Left ventricle myocardium inferior (tissue), 1 donor: ENCODE measurements at places on chromosomes 16 and 17. TPM values are rescaled to one million over a fixed set of nuclear protein-coding genes. Genes with fewer than 3 reads are reported as not detected.

DNA sequence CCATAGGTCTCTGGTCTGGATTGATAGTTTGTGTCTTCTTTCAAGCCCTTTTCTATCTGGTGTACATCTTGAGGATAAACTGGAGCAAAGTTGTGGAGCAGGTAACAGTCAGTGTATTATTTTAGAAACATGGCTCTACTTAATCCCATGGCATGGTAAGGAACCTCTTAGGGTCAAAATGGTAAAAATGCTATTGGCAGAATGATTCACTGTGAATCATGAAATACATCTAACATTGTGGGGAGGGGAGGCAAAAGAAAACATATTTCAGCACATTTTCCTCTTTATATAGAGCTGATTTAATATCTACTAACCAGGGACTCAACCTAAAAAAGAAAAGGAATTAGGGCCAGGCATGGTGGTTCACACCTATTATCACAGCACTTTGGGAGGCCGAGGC lies 17.9 kb upstream of the ALDH3A2 start:
- no peak for DNase-seq

- peak; percentile 69 for DNase-seq
Measured at GRCh38 chr17:7136266-7136877, 21.8 kb upstream of the ASGR2 start.

DNA sequence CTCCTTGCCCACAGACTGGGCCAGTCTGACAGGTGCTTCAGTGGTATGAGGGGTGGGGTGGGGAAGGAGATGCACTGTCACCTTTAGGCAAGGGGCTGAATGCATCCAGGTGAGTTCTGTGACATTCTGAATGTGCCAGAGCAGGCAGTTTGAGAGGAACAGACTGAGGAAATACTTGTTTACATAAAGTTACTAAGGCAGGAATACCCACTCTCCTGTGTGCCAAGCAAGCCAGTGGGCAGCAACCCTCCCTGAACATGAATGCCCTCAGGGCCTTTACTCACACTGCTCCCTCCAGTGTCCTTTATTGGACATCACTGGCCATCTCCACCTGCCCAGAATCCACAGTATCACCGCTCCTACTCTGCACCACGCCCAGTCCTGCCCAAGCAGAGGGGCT lies 33.1 kb upstream of the ULK2 start:
- no peak for DNase-seq

DNA sequence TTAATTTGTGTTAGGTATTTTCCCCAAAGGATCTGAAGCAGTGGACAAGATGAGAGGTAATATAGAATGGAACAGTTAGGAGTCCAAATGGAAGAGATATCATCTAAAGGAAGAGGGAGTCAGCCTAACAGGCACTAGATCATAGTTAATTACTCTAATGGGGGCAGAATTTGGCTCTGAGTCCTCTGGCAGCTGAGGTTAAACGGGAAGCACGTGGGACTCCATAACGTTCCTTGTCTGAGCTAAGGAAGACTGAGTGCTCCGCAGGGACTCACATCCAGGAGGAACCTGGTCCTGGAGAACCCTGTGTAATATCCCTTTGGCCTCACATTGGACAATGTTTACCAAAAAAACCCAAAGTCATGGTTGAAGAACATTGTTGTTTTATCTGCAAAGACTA lies 46.6 kb upstream of the TEX2 start:
- DNase-seq = no peak

GRCh38 chr16:67104061-67104460 lies 5.7 kb upstream of the PHAF1 start:
- no peak for DNase-seq

- DNase-seq = no peak
Measured at GRCh38 chr17:38800237-38800760, 943 bp upstream of the PIP4K2B start.

GRCh38 chr16:28844226-28844885 lies 1.8 kb downstream of the TUFM start:
- no peak for DNase-seq

DNA sequence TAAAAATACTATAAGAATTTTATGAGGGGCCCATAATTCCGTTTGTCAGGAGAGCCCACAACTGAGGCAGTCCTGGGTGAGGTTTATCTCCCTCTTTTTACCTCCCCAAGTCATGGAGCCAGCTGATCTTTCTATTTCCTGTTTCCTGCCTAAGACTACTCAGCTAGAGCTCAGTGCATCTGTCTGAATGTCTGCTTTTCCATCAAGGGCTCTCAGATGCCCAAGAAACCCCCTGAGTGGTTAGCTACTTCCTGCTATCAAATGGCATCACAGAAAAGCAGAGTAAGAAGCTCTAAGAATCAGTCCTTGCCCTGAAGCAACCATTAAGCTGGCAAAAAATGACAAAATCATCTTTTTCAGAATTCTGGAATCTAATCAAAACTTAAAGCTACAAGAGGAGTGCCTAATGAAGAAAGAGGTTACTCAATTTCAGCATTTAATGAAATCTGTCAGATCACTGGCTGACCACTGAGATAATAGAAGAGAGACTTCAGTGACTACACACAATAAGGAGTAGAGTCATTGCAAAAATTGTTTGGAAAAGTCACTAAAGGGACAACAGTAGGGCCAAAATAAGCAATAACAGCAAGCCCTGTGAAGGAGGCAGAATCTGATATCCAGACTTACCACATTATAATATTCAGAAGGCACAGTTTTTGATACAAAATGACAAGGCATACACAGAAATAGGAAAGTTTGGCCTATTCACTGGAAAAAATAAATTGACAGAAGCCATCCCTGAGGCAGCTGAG lies 150.1 kb downstream of the CYB561 start:
- DNase-seq = no peak

- no peak for DNase-seq
Measured at GRCh38 chr16:81237942-81238295, 570 bp upstream of the BCO1 start.

DNA sequence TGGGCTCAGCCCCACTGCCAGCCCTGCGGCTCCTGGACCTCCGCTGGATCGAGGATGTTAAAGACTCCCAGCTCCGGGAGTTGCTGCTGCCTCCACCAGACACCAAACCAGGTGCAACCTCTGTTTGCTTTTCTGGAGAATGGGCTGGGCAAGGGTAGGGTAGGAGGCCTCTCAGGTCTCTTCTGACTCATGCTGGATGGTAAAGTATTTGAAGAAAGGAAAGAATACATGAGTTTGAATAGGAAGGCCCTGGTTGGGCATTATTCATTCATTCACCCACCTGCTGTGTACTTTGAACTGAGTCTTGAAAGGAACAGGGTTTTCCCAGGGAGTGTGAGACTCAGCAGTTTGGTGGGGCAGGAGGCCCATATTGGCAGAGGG lies 6.5 kb upstream of the ORAI3 start:
- DNase-seq = no peak

DNA sequence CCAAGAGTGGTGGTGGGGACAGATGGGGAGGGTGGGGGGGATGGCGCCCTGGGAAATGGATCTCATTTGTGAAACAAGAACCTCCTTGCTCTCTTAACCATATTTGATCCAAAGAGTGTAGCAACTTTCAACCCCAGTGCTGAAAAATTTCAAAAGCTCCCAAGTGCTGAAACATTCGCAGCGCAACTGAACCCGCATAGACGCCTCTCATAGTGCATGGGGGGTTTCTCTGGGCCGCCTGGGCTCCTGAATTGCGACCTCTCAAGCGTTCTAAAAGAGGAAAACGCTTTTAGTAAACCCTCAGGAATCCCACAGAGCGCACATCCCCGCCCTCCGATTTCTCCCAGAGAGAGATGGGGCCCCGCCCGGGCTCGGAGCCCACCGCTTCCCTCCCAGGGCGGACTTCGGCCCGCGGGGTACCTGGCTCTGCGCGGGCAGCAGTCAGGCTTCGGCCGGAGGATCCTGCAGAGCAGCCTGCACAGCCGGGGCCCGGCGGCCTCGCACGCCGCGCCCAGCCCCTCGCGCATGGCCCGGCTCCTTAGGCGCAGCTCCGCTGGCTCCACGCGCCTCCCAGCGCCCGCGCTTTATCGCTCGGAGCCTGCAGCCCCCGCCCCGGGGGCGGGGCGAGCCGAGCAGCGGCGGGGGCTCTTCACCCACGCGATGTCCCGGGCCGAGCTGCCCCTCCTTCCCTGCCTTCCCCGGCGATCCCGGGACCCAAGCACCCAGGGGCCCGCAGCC lies 7.0 kb downstream of the NOS2 start:
- peak; percentile 19 for DNase-seq

- no peak for DNase-seq
Measured at GRCh38 chr17:6524520-6524919, 31.8 kb downstream of the PITPNM3 start.

- DNase-seq = no peak
Measured at GRCh38 chr16:2707368-2708289, 12.4 kb downstream of the PRSS27 start.

DNA sequence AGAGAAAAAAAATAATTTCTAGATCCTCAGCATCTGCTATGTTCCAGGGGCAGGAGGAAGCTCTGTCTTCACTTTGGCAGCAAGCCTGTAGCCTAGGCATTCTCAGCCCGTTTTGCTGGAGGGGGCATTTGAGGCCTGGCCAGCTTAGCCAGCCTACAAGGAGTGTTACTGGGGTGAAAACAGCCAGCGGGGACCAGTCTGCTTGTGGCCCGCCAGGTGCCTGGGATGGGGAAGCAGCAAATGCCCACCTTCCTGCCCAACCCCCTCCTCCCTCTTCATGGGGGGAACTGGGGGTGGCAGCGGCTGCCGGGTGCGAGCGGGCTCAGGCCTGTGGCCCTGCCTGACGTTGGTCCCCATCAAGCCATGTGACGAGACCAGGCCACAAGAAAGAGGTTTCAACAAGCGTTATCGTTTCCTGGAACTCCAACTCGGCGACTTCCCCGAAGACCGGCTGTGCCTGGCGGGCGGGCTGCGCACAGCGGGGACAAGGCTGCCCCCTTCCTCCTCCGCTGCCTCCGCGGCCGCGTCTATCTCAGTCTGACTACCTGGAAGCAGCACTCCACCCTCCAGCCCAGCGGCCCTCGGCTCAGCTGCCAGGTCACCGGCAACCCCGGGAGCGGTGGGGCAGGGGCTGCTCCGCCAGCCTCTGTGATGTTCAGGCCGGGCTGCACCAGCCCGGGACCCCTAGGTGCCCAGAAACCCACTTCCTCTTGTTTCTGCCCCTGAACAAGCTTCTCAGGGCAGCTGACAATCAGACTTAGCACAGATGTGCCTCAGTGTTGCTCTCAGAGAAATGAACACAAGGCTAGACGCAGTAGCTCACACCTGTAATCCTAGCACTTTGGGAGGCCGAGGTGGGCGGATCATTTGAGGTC lies 22.9 kb downstream of the SOCS1 start:
- DNase-seq = no peak

DNA sequence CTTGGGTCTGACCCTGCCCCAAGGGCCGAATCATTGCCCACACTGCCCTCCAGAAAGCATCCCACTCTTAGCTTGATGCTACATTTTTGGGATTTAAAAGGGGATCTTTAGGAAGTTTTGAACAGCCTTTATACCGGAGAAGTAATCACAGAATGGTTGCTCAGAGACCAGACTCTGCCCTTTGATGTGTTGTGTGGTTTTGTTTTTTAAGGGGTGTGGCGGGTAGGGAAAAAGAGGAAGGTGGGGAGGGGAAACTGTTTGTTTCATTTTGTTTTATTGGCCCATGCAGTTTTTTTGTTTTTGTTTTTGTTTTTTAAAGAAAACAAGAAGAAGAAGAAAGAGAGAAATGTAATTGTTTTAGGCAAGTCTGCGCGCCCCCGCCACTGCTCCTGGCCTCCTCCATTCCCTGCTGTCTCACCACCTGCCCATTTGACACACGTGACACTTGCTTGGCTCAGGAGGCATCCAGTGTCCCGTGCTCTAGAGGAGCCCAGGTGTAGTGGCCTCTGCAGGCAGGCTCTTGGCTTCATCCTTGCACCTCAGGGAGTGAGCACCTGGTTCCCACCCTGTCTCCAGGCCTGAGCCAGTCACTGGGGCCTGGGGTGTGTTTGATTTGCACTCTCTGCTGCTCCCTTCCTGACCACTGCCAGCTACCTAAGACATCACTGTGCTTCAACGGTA lies 35.7 kb downstream of the GNAO1 start:
- DNase-seq = no peak

DNA sequence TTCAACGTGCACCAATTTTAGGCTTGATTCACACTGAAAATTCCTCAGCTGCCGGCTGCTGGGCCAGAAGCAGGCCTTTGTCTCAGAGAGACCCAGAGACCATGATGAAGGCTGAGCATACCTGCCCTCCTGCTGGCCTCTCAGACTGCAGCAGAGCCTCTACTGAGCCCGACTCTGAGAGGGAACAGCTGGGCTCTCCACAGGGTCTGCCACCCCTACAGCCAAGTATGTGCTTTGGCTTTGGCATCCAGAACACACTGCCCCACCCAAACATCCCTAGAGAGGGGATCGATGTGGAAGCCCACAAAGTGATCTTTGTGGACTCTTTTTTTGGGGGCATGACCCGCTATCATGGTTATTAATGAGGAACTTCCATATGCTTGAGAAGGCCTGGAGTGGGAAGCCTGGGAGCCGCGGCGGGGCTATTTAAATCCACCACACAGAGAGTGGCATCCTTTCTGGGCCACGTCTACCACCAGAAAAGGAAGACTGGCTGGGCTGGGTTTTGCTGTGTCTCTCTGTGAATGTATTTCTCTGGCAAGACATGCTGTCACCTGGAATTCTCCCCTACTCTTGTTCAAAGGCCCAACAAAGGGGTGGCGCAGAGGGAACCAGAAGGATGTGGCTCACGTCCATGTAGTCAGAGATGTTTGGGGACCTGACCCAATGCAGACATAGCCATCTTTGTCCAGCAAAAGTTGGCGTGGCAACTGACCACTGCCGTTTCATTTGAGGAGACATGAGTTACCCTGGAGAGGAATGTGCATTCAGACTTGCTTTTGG lies 69.3 kb downstream of the GNAO1 start:
- DNase-seq = no peak

The NPIPB13 gene
- total RNA-seq = 2.0 TPM

The HOXB8 gene
- not detected for total RNA-seq
